Activated naive CD4-positive, alpha-beta T cell treated with anti-CD3 and anti-CD28 coated beads, Interleukin-2, amount 50 U/mL, for 16 hours (primary cell): ENCODE measurements at places on chromosomes 16 and 17.
A peak's percentile ranks its signal among the peaks of the same experiment; 100 is the strongest.

DNA sequence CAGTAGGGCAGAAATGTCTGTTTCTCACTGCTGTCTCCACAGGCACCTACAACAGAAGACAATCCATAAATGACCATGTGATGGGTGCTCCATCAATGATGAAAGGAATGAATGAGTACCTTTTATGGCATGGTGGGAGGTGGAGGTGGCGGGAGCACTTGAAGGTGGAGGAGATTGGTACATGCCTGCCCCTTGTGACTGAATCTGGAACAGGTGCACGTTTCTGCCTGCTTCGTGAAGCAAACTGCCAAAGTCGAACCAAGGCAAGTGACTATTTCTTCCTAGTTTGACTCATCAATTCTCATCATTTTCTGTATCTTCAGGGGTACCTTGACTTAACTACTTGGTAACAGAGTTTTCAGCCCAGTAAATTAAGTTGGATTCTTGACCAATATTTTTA, 25.4 kb downstream of the CDRT15 start:
- DNase-seq = no peak

DNA sequence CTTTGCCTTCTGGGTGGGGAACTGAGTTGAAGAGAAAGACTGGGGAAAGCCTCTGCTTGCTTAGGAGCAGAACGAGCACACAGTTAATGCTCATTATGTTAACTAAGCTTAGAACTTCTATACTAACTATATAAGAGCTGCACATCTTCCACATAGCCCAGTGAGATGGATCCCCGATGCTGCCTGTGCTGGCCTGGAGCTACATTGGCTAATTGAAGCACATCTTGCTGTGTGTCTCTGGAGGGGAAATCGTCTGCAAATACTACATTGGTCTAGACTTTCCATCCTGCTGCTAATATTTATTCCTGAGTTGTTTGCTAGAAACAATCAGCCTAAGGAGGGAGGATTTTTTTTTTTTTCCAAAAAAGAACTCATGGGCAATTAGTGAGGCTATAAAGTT, 406.3 kb downstream of the HAPSTR1 start:
- DNase-seq = no peak

DNA sequence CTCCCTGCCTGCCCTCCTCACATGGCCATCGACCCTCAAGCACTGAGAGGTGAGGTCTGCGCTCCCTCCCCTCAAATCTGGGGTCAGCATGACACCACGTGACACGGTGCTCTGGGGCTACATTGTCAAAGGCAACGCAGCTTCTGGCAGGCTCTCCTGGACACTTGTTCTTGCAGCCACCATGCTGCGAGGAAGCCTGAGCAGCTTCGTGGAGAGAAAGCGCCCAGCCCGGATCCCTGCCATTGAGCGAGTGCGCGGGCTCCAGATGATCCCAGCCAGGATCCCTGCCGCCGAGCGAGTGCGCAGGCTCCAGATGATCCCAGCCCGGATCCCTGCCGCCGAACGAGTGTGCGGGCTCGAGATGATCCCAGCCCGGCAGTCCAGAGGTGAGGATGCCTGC, 70.9 kb upstream of the METRNL start:
- DNase-seq = no peak

- no peak for DNase-seq
Measured at GRCh38 chr17:15108992-15109391, 156.1 kb downstream of the PMP22 start.

DNA sequence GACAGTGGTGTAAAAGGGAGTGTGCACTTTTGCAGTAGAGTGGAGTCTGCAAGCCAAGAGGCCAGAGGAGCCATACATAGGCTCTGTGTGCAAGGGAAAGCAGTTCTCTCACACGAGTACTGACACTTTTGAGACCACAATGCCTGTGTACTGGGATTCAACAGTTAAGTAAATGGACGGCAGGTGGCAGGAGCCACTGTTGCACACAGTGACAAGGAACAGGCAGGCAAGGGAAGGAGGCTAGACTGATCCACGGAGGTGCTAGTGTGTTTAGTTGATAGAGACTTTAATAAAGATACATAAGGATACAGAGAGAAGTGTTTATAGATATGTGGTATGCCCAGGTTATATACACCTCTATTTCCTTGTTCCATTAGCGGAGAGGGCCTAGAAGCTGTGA, 67.0 kb downstream of the MPRIP start:
- DNase-seq = no peak

DNA sequence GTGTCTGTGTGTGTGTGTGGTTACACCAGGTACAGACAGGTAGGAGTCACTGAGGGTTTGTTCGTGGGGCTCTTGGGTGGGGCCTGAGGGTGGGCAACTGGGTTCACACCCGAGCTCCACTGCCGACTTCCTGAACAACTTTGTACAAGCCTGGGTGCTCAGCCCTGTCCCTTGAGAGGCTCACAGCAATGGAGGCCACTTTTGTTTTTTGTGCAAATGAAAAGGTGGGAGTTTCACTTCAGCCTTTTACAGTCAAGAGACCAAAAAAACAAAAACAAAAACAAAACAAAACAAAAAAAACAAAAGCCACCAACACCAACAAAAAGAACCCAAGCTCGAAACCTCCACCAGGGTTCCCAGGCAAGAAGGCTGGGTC, 2.4 kb downstream of the RHBDF2 start:
- no peak for DNase-seq

DNA sequence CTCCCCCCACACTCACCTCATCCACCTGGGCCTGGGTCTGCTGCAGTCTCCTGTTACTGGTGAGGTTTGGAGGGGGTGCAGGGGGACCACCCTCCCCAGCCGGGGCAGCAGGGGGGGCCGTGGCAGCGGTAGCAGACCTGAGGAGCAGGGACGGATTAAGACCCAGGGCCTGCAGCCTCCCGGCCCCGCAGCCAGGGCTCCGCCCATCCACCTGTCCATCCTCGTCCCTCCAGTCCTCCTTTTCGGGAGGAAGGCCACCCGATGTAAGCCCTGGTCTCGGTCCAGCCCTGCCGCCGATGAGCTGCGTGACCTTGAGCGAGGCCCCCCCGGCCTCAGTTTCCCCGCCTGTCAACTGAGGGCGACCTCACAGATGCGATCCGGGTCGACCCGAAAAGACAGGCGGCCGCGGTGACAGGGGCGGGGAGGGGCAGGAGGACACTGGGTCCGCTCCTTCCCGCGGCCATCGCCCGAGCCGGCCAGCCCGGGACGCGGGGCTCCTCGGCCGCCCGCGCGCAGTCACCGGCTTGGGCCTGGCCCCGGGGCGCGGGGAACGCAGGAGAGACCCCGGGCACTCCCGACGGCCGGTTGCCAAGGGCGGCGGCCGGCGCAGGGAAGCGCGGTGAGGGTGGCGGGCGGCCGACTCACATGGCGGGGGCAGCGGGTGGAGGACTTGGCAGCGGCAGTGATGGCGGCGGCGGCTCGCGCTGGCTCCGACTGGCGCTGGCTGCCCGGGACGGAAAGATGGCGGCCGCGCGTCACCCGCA, at the start of gene VAMP2:
VAMP2 (minus strand) TSS at position 716 of the 764 bp plus-strand sequence; CDS start at position 647, 69 bp downstream.
- DNase-seq = peak; percentile 88

DNA sequence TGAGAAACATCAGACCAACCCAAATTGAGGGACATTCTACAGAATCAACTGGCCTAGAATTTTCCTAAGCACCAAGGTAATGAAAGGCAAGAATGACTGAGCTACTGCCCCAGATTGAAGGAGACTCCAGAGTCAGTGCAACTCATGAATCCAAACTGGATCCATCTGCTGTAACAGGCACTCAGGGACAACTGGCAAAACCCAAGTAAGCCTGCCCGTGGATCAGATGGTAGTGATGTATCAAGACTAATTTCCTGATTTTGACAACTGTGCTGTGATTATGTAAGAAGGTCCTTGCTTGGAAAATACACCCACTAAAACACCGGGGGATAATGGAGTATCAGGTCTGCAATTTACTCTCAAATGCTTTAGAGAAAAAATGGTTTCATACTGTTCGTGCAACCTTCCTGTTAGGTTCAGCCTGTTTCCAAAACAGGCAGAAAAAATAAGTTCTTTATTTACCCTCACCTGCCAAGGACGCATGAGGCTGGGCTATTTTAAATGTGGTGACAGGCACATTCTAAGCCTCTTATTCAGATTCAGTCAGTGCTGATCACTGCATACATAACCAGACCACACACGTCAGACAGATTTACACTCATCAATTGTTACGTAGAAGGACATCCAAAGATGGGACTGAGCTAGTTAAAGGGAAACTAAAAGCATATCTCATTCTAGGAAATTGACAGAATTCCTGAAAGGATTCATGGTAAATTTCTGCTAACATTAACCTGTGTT, 7.0 kb downstream of the MBTPS1 start:
- DNase-seq = no peak

GRCh38 chr17:35942588-35943186, 826 bp downstream of the LYZL6 start:
- no peak for DNase-seq

GRCh38 chr16:50685462-50686063, 4.5 kb upstream of the SNX20 start:
- DNase-seq = no peak

DNA sequence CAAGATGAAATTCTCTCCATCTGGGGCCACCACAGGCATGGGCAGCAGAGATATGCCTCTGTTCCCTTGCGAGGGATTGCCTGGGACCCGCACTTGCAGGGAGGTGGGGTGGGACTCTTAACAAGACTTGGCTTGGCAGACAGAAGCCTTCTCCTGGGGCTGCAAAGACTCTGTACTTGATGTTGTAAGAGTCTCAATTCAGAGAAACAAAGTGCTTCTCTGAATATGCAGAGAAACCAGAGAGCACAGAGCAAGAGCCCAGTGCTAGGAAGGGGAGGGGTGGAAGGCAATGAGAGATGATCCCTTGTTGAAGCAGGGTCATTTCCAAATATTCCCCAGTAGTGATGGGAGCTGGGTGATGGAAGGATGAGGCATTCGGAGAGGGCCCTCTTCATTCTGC, 2.2 kb downstream of the MMP28 start:
- no peak for DNase-seq

DNA sequence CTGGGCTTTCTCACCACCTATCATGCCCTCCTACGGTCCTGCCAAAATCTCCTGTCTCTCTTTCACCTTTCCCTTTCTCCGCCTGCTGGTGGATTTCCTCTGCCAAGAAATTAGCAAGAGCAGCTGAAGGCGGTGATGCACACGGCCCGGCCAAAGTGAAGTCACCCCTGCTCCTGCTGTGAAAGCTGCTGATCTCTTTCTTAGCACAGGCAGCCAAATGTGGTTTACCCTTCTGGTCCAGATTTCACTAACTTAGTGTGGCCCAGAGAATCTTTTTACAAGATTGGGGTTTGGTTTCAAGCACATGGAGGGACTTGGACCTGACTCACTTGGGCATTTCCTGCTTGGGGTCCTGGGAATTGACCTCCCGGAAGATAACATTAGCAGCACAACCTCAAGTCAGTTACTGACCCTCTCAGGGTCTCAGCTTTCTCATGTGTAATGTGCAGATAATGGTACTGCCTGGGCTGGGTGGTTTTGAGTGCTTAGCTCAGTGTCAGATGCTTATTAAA, 155.7 kb downstream of the SOCS1 start:
- DNase-seq = no peak

DNA sequence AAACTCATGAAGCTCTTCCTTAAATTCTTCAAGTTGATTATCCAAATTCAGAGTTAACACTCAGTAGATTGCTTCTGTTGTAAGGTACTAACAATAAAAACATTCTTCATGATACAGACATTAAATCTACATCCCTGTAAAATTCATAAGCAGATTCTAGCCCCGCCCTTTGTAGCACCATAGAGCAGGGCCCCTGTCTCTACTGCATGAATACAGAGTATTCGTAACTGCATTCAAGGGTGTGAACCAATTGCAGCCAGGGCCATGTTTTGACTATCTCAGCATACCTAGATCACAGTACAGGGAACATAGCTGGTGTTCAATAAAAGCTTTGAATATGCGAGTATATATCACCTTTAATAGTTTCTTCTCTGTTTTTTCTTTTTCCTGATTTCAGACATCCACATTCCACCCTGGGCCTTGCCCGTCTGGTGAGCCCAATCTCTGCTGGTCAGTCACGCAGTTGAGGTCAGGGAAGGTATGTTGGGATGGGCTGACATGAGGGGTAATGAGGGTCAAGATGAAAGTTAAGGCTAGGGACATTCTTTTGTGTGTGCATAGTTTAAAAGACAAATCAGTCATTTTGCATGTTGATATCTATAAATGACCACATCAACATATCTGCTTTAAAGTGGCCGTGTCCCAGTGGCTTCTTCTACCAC, 33.0 kb downstream of the KCNJ16 start:
- no peak for DNase-seq

GRCh38 chr17:4492721-4493561, 5.7 kb upstream of the SPNS2 start:
- no peak for DNase-seq

GRCh38 chr17:27644586-27644985, 13.6 kb downstream of the LGALS9 start:
- no peak for DNase-seq

- DNase-seq = no peak
Measured at GRCh38 chr17:79504181-79504605, 106.7 kb downstream of the RBFOX3 start.

DNA sequence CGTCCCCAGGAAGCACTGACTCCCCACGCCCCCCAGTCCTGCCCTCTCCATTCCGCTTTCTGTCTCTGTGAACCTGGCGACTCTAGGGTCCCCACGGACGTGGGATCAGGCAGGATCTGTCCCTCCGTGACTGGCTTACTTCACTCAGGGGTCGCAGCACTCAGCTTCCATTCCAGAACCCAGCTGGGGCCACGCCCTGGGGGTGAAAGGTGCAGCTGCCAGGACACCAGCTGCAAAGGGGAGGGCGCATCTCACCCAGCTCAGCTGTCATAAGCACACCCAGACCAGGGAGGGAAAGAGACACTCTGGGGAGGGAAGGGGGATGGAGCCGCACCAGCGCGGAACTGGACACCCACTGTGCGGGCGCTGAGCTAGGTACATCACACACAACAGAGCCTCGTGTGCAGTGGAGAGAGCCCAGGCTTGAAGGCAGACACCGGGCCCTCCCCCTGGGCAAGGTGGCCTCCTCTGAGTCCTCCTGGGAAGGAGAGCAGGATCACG, 18.5 kb upstream of the HEXD start:
- DNase-seq = no peak

- DNase-seq = peak; percentile 75
Measured at GRCh38 chr17:29005936-29006511, at the start of gene SEZ6. Gene SEZ6 (minus strand): TSS chr17:29006033. CDS start chr17:29005869, 164 bp downstream.

GRCh38 chr17:17716837-17717523, 35.7 kb downstream of the RAI1 start:
- DNase-seq = no peak
